ENCODE measurements at places on chromosomes 4 and X.

DNA sequence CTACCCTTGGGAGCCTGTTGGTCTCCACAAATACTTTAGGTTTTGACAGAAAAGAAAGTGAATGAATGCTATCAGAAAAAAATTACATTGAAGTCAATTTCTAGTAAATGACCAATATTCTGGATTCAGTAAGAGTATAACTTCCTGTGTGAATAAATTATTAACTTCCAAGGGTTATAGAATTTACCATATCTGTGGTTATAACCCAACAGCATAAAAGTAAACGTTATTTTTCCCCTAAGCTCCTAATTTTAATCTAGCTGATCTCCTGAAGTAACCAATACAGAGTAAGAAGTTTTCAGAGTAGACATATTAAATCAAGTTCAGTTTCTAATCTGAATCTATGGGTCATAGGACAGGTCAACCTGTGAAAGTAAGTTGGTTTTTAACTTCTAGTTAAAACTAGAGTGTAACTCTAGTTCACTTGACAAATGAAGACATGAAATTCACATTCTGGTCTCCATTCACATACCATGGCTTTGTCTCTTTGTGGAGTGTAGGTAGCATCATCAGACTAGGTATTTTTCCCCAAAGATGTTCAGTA lies 22.8 kb downstream of the DTHD1 start:
- no peak for DNase-seq

GRCh38 chr4:113446019-113446418 lies 315.5 kb downstream of the CAMK2D start:
- DNase-seq: no peak

DNA sequence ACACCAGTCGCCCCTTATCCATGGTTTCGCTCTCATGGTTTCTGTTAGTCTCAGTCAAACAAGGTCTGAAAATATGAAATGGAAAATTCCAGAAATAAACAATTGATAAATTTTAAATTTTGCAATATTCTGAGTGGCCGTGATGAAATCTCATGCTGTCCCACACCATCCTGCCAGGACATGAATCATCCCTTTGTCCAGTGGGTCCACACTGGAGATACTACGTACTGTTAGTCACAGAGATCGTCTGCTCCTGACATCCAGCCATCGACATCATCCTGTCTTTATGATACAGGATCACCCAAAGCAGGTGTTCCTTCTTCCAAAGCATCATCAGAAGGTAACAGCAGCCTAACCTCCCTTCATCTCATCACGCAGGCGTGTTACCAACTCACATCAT lies 76.5 kb upstream of the MSX1 start:
- DNase-seq: no peak

GRCh38 chrX:148412006-148412405 lies 88.4 kb upstream of the AFF2 start:
- DNase-seq: no peak

DNA sequence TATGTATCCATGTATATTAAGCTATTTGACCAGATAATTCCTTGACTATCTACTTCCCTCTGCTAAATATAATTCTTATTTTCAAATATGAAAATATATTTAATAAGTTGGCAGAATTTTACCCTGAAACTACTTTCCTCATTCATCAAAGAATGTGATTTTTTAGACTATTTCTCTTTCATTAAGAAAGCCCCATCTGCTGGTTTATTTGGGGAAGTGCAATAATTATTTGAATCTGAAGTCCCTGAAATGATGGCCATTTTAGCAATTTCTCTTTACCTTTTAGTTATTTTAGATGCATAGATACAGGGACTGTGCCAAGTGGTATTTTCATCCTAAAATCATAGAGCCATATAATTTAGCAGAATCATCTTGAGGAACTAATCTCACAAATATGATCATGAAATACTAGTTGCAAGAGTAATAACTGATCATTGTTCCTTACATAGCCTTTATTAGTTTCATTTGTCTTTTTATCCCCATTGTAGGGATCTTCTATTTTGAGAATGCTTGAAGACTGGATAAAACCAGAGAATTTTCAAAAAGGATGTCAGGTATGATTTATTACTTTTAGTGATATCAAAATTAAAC lies 39.0 kb downstream of the ENPEP start:
- DNase-seq: no peak

DNA sequence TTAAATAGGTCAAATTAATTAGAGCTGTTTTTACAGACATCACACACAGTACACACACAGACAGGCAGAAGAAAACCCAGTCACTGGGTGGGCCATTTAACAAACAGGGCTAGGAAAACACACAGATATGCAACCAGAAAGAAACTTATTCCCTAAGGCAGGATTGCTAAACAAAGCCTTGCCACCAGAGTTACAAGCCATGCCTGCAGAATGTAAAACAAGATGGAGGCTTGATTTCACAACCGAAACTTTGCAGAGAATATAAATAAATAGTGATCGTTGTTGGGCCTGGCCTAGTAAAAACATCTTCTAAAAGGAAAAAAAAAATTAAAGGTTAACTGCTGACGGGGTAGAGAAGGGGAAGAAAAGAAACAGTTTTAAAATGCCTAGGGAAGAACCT lies 212.3 kb downstream of the NAP1L3 start:
- no peak for DNase-seq

- no peak for DNase-seq
Observed at GRCh38 chr4:153018684-153019083, 82.6 kb downstream of the FHDC1 start.

- no peak for DNase-seq
Observed at GRCh38 chr4:18981234-18981615, 959.7 kb upstream of the LCORL start.

Measured in tibial artery (tissue), 4 donors.